Small intestine (tissue), 16 donors: ENCODE measurements at places on chromosomes 2 and 18.

DNA sequence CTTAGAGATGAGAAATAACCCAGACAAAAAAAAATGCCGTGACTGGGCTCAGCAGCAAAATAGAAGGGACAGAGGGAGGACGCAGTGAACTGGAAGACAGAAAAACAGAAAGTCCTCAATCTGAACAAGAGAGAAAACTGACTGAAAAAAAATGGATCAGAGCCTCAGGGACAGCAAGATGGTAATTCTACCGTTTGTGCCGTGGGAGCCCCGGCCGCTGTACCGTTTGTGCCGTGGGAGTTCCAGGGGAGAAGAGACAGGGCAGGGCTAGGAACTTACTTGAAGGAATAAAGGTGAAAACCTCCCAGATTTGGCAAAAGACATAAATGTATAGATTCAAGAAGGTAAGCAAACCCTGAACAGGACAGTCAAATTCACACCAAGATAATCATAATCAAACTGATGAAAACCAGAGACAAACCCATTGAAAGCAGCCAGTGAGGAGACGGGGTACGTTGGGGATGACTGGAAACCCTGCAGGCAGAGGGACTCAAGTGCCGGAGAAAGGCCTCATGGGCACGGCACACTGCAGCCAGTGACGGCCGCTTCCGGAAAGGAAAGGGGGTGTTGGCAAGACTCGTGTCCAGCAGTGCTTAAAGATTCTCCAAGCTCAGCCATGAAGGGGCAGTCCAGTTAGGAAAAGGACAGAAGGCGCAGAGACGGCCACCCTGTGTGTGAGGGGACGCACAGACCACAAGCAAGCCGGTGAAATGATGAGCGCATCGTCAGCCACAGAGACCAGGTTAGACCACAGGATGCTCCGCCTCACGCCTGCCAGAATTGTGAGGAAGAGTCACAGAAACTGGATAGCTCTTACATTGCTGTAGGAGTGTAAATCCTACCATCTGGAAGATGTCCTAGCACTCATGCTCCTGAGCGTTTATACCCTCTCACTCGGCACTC, 40.0 kb upstream of the NFATC1 start:
- DNase-seq: no peak

DNA sequence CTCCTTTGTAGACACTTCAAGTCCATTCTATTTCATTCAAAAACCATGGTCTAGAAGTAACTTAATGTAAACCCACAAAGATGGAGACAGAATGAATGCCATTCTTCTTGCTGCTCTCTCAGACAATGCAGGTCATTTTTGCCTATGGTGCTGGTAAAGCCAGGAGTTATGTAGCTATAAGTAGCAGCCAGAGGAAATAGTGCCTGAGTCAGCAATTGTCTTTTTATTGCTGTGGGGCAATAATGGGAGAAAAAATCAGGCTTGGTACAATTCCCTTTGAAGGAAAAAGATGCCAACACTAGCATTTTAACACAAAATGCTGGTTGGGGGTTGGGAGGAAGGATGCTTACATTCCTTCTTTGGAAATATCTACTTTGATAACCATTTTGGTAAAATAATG, 43.5 kb downstream of the SCN1A start:
- no peak for DNase-seq

- peak; percentile 91 for DNase-seq
Observed at GRCh38 chr2:70511971-70512729, 41.5 kb downstream of the TGFA start.

GRCh38 chr2:197704434-197705120, 592 bp upstream of the MARS2 start:
- DNase-seq: no peak

- no peak for DNase-seq
Observed at GRCh38 chr2:147688242-147688641, 156.6 kb upstream of the ACVR2A start.

DNA sequence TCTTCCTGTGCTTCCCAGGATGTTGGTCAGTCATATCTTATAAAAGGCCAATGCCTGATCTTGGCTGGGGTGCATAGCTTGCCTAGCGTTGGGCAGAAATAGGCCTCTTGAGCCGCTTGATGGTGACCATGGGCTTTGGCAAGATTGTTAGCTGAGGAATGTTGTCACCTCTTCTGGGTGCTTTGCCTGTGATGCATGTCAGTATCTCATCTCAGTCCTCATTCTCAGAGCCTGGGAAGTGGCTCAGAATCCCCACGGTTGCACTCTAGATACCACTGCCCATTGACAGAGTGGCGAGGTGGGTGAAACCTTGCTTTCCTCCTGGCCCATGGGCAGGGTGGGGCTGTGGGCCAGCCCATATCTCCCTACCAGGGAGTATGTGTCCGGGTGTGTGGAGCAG, 79.2 kb upstream of the MGAT5 start:
- DNase-seq: no peak

GRCh38 chr2:109659396-109660045, 45.4 kb downstream of the SOWAHC start:
- DNase-seq: no peak

DNA sequence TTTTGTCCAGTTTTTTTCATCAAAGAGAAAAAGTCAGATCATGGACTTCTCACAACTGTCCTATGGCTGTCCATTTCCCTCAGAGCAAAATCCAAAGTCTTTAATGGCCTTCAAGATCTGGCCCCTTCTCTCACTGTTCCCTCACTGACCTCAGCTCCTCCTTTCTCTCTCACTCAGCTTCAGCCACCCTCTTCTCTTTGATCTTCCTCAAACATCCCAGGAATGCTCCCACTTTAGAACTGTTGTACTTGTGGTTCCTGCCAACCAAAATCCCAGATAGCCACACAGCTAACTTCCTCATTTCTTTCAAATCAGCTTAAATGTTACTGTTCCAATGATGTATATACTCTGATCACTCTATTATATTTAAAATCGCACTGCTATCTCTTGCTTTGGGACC, 82.9 kb downstream of the NUP35 start:
- DNase-seq: no peak

DNA sequence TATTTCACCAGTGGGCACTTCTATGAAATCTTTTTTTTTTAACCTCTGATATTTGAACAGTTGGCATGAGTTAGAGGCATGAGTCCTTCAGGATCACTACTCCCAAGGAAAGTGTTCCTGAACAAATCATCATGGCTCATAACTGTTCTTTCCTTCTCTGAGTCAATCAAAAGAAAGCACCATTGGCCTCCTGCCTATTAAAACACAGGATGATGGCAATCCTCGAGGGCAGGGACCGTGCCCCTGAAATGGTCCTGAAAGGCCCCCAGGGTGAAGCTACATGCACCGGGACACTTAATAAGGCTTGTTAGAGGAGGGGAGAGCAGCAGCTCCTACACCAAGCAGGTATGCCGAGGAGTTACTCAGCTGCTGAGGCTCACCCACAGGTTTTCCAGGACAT, 43.5 kb downstream of the SLC14A2 start:
- no peak for DNase-seq

DNA sequence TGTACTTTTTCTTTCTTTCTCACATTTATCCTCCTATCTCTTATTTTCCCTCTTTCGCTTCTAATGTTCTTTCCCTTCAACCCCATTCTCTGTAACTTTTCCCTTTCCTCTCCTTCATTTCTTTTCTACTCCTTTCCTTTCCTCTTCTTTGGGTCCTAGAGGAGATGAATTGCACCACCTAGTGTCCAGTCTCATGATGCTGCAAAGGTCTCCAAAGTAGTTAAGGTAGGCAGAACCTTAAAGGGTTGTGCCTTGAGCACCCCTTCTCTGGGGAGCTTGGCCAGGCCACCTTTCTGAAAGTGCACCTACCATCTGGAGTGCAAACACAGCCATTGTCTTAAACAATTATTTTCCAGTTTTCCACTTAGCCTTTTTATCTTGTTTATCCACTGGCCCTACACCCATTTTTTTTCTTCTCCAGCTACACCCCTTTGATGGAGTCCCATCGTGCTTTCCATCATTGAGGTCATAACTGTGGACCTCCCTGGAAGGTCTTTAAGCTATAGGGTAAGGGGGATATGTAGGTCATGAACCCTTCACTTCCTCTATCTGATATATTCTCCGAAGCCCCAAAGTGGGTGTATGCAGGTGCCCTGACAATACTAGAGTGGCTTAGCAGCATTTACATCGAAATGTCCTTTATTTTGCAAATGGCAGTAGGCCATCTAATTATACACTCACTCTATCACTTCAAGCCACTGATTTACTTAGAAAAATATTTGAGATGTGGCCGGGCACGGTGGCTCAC, 155.9 kb downstream of the ESCO1 start:
- DNase-seq: peak; percentile 63

GRCh38 chr2:62698653-62699052, 6.9 kb upstream of the EHBP1 start:
- peak; percentile 3 for DNase-seq

DNA sequence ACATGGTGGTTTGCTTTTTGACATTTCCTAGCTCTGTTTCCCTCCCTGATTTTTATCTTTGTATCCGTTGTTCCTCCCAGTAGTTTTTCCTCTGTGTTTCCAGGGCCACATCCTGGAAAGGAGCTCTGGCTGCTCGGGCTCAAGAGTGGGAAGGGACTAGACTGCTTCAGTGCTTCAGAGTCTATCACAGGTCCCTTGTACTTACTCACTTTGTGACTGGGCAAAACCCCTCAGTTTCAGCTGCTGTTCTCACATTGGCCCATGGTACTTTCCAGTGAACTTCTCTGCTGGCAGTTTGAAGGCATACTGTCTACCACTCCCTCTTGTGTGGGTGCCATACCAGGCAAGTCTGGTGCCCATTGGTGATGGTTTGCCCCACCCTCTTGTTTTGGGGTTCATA, 7.5 kb upstream of the STAMBP start:
- DNase-seq: no peak

GRCh38 chr2:199465988-199466691, 8.4 kb upstream of the SATB2 start:
- no peak for DNase-seq

- no peak for DNase-seq
Observed at GRCh38 chr2:96156011-96156820, 11.0 kb upstream of the DUSP2 start.

DNA sequence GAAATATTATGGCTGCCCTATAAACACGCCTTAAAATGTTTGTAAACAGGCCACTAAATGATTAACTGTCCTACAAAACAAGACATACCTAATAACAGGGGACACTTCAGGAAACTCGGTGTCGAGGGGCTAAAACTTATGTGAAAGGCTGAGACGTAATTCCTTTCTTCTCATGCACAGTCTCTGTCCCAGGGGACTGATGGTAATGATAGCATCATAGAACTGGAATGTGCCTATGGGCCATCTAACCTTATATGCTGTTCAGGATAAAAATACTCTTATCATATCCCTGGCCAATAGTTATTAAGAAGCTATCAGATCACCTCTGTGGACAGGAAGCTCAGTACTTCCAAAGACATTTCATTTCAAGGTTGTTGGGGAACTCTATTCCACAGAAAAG, 252.6 kb upstream of the RASGRP3 start:
- no peak for DNase-seq

GRCh38 chr2:120391911-120392665, 46.2 kb downstream of the INHBB start:
- no peak for DNase-seq

GRCh38 chr2:15588329-15588919, 3.2 kb upstream of the DDX1 start:
- DNase-seq: peak; percentile 57

GRCh38 chr2:216051350-216051749, 30.3 kb downstream of the PECR start:
- DNase-seq: no peak

DNA sequence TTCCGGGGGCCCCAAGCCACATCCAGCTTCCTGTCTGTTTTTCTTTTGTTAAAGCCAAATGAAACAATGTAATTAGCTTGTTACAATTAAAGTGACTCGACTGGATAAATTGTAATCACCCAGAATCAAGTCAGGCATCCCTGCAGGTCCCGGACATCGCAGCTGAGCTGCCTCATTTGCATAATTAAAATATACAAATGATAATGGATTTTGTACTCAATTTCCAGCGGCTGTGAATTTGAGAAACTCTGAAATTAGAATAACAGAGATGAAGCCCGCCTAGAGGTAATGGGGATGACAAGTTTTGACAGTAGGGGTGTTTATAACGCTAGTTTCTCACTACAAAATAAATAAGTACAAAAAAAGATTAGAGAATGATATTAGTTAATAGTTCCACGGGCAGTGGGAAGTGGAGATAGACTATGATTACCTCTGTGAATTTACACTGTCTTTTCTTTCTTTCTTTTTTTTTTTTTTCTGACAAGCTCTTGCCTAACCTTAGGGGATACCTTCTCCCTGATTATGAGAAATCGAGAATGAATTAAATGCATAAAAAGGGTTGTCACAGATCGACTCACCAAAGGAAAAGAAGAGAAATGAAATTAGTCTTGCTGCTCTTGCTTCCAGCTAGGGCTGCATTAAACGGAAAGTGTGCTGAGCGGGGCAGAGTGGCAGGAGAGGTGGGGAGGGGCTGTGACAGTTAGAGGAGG, 82.6 kb upstream of the SKOR2 start:
- no peak for DNase-seq

GRCh38 chr2:240434728-240435456, 571 bp upstream of the GPC1 start:
- DNase-seq: peak; percentile 72

GRCh38 chr2:236355911-236356310, 91.7 kb upstream of the ASB18 start:
- no peak for DNase-seq

DNA sequence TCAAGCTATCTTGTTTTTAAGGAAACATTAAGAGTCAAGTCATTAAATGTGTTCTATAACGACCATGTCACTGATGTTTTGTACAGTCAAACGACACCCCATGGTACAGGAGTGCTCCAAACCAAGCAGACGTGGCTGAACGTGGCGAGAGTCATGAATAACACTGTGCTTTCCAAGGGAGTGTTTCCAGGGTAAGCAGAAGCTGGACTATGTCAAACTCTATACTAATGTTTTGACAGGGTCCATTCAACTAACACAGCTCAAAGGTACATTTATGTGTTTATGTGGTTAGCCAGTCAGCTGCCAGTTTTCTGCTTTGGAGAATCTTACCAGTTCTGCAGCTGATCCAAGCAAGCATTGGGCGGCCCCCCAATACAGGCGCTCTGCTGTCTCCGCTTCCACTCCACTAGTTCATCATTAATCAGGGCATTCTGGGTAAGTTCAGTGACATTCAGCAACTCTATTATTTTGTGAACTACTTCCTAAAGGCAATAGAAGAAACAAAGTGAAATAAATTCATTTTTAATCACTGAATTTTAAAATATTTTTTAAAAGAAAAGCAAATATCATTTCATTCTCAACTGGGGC, 16.4 kb downstream of the STAT1 start:
- DNase-seq: no peak

GRCh38 chr2:221999717-222000116, 299.1 kb downstream of the PAX3 start:
- no peak for DNase-seq

- DNase-seq: no peak
Observed at GRCh38 chr2:84876369-84876768, 4.5 kb downstream of the TRABD2A start.

GRCh38 chr2:84879584-84880394, 1.1 kb downstream of the TRABD2A start:
- DNase-seq: peak; percentile 30
